ENCODE measurements at places on chromosomes 2 and 18.
A peak's percentile ranks its signal among the peaks of the same experiment; 100 is the strongest.

GRCh38 chr2:61425605-61426155, 45.2 kb downstream of the USP34 start:
- DNase-seq = no peak

GRCh38 chr2:29526587-29527586, 394.5 kb downstream of the ALK start:
- DNase-seq = no peak

GRCh38 chr2:16285813-16286510, 345.6 kb downstream of the MYCN start:
- DNase-seq = no peak

DNA sequence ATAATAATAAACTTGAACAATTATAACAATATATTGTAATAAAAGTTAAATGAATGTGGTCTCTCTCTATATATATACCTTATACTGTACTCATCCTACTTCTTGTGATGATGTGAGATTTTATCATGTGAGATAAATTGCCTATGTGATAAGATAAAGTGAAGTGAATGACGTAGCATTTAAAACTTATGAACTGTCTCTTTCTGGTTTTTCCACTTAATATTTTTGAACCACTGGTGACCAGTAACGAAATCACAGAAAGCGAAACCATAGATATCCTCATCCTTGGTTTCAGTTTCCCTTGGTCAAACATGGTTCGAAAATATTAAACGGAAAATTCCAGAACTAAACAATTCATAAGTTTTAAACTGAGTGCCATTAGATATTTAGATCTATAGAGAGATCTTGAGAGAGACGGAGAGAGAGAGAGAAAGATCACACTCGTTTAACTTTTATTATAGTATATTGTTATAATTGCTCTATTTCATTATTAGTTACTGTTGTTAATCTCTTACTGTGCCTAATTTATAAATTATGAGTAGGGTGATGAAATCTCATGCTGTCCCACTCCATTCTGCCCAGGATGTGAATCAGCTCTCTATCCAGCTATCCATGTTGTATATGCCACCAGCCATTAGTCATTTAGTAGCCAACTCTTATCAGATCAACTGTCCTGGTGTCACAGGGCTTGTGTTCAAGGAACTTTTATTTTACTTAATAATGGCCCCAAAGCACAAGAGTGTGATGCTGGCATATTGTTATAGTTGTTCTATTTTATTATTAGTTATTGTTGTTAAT, 156.8 kb downstream of the THADA start:
- no peak for DNase-seq

- DNase-seq = no peak
These were observed 806.4 kb downstream of the GALR1 start for GRCh38 chr18:78056011-78056410.

DNA sequence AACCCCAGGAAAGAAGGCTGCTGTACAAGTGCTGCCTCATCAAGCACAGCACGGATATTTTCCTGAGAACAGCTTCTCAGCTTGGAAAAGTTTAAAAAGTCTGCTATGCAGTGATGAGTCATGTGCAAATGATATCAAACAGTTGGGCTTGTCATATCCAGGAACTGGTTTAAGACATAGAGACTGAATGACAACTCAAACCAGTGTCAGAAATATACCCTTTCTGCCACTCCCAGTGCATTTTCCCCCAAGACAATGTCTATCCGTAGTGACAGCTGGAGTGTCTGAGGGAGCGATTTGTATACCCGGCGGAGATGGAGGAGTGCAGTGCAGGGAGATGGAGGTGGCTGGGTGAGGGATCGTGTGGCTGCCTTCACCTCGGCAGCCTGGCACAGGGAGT, 28.2 kb downstream of the SOX11 start:
- no peak for DNase-seq

- DNase-seq = no peak
These were observed 152.7 kb upstream of the PTPRM start for GRCh38 chr18:7414459-7414858.

DNA sequence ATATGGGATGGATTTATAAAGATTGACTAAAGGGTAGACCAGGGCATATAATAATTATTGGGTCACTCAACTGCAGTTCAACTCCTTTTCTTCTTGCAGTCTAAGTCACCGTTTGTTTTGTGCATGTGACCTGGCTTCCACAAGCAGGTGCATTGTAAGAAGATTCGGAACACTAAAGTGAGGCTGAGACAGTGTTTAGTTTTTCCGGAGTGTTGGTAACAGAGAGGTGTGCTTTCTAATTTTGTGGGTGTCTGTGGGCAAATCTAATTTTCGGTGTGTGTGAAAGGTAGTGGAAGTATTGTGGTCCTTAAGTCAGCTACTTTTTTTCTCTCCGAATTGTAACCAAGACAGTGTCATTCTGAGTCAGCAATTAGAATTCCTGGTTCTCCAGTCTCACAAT, 184.5 kb downstream of the CDH19 start:
- DNase-seq = no peak

GRCh38 chr2:159106109-159106508, 137.7 kb downstream of the TANC1 start:
- no peak for DNase-seq

DNA sequence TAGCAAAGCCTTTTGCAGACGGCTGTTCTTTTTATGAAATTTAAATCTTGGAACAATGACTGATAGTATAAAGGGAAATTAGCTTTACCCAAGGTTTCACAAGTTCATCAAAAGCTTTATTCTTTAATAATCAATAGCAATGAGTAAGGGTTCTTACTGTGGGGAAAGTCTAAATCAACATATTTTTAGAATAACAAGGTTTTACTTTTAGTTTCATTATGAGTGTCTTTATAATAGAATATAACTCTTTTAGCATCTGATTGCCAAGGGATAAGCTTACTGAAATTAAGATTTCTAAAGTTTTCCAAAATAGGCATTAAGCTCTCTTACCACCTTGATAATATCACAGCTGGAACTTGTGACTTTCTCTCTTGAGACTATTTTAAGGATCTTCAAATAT, 1489.7 kb downstream of the LRP1B start:
- DNase-seq = no peak

DNA sequence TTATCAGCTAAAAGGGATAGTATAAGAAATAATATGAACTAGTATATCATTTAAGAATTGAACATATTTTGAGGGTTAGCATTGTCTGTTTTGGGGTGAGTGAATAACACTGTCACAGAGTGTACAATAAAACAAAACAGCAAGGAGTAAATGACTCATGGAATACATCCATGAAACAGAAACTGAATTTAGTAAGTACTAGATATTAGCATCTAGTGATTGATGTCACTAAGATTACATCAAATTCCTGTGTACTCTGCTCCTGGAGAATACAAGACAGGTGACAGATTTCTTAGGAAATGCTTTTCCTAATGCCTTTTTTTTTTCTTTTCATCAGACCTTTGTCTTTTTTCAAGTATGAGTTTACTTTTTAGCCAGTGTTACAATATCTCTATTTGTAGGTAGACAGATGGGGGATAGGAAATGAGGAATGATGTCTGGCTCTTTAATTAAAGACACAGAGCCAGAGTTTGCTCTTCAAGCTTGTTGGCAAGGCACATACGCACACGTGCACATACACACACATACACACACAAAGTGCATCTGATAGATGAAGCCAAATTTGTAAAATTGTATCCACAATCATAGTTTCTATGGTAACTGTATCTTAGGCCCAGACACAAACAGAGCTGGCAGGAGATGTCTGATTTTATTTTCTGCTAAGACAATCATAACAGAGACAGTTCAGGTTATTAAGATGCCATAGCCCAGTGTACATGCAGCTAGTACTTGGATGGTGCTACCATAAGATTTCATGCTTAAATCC, 138.2 kb upstream of the NRP2 start:
- DNase-seq = no peak

- no peak for DNase-seq
These were observed 10.6 kb downstream of the MFSD6 start for GRCh38 chr2:190418727-190419126.

- peak; percentile 66 for DNase-seq
These were observed 58.7 kb downstream of the GNAL start for GRCh38 chr18:11747731-11748130.

GRCh38 chr18:46720092-46720491, 36.8 kb downstream of the ST8SIA5 start:
- no peak for DNase-seq

DNA sequence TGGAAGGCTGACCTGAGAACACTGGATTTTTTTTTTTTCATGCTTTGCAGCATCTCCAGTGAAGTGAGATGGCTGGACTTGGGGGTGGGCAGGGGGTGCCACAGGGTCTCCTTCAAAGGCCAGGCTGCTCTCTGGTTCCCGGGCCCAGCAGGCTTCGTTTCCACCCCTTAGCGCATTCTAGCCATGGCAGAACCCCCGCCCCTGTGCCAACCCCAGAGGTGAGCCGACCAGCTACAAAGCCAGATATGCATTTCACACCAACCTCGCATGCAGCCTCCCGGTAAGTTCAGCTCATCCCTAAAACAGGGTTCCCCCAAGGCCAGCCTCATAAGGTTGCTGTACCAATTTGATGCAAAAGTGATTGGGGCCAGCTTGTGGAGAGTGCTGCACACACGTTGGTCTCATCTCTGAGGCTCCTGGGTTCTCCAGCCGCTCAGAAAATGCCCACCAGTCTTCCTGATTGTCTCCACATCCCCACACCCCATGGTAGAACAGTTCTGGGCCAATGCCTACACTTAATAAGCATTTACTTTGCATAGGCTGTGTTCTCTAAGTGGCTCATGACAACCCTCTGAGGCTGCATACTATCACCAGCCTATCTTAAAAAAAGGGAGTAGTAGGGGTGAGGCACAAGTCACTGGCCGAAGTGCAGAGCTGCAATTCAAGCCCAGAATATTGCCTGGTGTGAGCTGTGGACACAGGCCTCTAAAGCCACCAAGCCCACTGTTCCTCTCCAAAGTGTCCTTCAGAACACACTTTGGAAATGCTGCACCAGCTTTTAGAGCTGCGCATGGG, 23.3 kb downstream of the SMAD7 start:
- no peak for DNase-seq

GRCh38 chr18:47996091-47996541, 65.7 kb upstream of the SMAD2 start:
- no peak for DNase-seq

DNA sequence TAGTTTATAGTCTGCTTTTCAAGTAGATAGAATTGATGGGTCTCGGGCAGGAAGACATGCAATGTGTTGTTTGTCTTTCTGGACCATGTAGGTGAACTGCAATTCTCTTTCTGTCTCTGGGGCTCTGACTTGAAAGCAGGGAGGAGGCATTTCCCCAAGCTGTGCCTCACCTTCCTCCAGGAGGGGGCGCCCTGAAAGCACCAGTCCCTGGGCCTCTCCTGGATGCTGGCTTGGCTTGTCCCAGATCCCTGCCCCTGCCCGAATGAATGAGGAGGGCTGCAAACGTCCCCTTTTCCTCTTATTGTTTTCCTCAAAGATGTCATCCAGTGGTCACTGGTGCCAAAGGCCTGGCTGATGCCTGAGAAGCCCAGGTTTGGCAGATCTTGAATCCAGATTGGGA, 270.6 kb downstream of the CELF4 start:
- DNase-seq = peak; percentile 91

GRCh38 chr2:222938327-222938726, 77.5 kb downstream of the ACSL3 start:
- no peak for DNase-seq

DNA sequence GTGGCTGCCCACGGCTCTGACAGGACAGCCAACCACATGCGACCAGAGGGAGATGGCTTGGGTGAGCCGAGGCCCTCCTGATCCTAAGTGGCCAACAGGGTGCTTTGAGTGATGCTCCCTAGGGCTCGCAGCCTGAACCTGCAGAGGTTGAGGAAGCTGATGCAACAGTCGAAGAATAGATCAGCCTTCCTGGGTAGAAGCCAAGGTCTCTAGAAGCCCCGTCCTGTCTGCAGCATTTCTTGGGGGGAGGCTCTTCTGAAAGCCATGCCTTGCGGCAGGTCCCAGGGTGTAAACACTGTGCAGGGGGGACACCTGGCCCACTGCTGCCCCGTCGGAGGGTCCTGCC, 136.4 kb downstream of the HDAC4 start:
- no peak for DNase-seq

GRCh38 chr2:20061476-20061875, 10.0 kb upstream of the LAPTM4A start:
- DNase-seq = no peak
